Neural crest cell (in vitro differentiated cells): ENCODE measurements at places on chromosomes 6 and 20. TPM values are rescaled to one million over a fixed set of nuclear protein-coding genes. Genes with fewer than 3 reads are reported as not detected.

- DNase-seq: no peak
Measured at GRCh38 chr6:158086054-158086503, 82.0 kb downstream of the SERAC1 start.

DNA sequence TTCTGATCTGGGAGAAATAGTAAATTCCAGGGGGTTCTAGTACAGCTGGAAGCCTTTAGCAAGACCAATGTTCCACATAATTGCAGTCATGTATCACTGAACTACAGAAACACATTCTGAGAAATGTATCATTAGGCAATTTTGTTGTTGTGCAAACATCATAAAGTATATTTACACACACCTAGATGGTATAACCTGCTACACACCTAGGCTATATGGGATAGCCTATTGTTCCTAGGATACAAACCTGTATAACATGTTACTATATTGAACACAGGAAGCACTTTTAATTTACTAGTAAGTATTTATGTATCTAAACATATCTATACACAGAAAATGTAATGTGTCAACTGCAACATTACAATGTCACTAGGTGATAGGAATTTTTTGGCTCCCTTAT lies 525.9 kb upstream of the NRSN1 start:
- no peak for DNase-seq

DNA sequence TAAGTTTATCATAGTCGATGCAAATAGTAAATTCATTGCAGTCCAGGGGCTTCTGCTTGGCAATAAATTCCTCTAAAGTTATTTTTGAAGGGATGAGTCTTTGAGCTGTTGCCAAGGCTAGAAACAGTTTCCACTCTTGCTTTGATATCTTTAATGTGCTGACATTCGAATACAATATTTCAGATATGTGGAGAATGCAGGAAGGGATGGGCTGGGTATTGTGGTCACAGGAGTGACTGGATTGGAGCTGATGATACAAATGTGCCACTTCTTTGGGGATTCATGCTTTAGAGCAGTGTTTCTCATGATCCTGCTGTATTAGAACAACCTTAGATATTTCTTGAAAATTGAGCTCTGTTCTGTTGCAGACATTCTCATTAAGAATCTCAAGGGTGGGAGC lies 139.0 kb downstream of the PRDM13 start:
- DNase-seq: no peak

DNA sequence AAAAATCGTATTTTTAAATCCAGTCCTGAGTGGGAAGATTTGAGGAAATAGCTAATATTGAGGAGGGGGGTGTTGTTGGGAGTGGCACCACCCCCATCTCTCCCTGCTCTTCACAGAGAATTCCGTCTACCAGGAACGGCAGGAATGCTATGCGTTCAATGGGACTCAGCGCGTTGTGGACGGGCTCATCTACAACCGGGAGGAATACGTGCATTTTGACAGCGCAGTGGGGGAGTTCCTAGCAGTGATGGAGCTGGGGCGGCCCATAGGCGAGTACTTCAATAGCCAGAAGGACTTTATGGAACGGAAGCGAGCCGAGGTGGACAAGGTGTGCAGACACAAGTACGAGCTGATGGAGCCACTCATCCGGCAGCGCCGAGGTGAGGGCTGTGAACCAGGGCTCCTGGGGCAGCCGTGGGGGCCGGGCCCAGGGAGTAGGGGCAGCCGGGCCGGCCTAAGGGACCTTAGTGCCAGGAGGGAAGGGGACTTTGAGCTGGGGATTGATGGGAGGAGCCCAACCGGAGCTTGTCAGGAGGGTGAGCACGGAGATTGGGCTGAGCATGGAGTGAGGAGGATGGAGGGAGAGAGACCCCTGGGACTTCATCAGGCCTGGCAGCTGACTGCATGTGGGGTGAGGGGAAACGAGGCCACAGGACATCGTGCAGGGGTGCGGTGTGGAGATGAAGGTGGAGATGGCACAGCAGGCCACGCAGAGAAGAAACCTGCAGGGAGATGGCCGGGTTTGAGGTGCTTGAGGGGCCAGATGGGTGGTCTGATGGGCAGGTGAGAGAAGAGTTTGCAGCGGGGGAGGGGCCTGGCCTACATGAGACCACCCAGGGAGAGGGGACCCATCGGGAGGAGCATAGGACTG lies 41.3 kb downstream of the HLA-DPB1 start:
- no peak for DNase-seq

- DNase-seq: no peak
Measured at GRCh38 chr20:17965042-17965697, 3.4 kb downstream of the SNX5 start.

- no peak for DNase-seq
Measured at GRCh38 chr6:45473121-45473993, 95.6 kb upstream of the SUPT3H start.

Gene SLC17A3
- not detected in 2 replicates for total RNA-seq

Gene SOX18
- total RNA-seq: not detected in 2 replicates

Gene DDAH2
- total RNA-seq: 186 and 194 TPM in 2 replicates

Gene MLN
- total RNA-seq: not detected in 2 replicates

Gene FHL5
- total RNA-seq: not detected in 2 replicates

DNA sequence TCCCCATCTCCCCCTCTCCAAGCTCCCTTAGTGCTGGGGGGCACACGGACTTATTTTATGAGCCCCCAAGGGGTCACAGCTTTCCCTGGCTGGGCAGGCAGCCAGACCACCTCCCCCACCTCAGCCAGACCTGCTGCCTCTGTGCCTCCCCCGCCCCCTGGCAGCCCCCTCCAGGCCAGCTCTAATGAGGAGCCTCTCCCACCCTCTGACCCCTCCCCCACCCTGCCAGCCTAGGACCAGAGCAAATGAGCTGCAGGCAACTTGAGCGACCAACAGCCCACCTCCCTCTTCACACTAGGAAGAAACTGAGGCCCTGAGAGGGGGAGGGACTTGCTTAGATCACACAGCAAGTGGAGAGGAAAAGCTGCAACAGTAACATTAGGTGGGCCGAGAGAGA lies 1.9 kb downstream of the GDF5 start:
- no peak for DNase-seq

Gene FRS3
- total RNA-seq: 6.8 and 7.1 TPM in 2 replicates

DNA sequence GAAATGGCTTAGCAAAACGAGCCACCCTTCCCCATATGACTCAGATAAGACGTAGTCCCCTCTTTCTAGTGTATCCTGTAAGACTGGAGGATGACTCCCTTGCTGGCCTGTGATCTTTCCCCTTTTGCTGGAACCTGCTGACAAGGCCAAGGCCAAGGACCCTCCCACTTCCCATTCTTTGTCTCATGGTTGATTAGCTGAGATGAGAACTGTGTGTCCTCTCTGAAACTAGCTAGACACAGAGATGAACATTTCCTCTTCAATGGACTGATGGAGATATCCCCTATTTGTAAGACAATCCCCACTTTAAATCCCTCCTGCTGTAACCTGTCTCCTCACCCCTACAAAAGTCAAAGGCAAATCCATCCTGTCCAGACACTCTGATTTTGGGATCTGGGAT lies 33.4 kb upstream of the SCRT2 start:
- no peak for DNase-seq

DNA sequence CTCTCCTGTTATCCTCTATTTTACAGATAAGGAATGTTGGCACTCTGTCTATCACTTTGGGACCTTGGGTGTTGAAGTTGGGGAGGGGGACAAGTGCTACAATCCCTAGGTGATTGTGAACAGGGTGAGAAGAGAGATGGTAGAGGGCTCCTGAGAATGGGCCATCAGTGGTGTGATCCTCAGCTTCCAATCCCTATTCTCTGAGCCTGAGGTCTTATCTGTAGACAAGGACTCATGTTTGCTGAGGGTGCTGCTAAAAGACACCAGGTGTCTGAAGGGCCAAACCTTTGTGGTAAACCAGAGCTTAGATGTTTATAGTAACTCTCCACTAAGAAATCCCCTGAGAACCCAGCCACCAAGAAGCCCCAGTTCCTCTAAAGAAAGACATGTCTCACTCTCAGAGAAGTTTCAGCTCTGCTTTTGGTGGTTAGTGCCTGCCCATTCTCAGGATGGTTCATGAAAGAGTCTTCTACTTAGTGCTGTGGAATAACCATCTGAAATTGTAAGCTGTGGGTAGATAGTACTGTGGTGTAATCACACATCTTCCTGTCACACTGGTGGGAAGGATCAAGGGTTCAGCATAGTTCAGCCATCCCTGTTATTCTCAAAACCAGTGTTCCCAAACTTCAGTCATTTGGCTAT lies 58.2 kb upstream of the IL20RA start:
- DNase-seq: no peak

- DNase-seq: no peak
Measured at GRCh38 chr6:1659816-1660215, 50.1 kb downstream of the FOXC1 start.

GRCh38 chr20:63494420-63495166 lies 4.3 kb downstream of the EEF1A2 start:
- no peak for DNase-seq

DNA sequence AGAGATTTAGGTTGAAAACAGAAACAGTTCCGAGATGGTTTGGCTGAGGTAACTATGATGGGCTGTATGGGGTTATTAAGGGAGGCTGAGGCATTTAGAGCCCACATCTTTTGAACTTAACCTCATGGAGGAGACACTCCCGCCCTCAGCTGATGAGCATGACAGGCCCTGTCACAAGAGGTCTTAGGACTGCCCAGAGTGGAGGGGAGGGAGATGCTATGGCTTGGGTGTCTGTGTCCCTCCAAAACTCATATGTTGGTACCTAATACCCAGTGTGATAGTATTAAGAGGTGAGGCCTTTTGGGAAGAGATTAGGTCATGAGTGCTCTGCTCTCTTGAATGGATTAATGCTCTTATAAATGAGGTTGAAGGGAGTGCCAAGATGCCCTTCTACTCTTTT lies 126.6 kb downstream of the CDC5L start:
- no peak for DNase-seq

DNA sequence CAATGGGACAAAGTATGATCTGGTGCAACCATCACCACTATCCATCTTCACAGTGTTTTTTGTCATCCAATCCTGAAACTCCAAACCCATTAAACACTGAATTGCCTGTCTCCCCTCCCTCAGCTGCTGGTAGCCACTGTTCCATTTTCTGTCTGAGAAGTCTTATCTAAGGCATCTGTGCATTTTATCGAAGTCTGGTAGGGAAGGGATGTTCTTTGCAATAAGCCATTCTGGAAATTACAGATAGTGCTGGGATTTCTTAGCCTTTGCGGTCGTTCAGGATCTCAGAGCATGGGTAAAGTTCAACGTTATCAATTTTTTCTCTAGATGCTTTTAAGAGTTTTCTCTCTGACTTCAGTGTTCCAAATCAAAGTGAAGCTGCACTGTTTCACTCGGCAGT lies 24.1 kb downstream of the KIF25 start:
- no peak for DNase-seq

DNA sequence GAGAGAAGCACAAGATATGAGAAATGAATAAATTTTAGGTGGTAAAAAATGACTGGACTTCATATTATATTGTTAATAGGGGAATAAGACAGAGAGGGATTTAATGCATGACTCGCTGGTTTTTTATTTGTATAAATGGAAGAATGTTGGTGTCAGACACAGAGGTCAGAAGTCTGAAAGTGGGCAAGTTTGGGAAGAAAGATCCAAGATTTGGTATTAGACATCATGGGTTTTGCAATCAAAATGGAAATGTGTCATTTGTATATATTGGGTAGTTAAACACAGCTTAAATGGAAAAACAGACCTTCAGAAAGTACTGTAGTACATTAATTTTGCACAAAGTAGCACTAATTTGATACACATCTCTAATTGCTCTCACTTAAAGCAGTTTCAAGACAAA lies 96.2 kb downstream of the EYA4 start:
- DNase-seq: no peak

Gene C6orf141
- total RNA-seq: 0.89 and 1.0 TPM in 2 replicates

GRCh38 chr6:170203212-170203611 lies 87.7 kb downstream of the DLL1 start:
- no peak for DNase-seq

GRCh38 chr6:4511641-4512020 lies 264.6 kb upstream of the CDYL start:
- DNase-seq: no peak

GRCh38 chr6:105178110-105178509 lies 1.7 kb downstream of the POPDC3 start:
- no peak for DNase-seq

Gene BFSP1
- total RNA-seq: 3.9 and 4.2 TPM in 2 replicates

DNA sequence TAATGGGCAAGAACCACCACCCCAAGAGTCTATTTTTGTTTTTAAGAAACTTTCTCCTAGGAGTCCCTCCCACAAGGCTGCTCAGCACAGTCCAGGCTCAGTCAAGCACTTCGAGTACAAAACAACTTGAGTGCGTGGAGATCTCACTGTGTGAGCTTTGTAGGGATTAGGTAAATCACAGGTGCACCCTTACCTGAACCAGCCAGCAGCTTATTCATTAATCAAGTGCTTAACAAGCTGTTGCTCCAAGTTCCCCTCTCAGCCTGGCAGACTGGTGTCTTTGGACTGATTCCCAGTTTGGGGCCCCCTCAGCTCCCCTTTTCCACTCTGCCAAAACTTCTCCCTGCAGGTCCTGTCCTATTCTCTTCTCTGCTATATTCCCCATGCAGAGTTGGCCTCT lies 133.1 kb downstream of the LY86 start:
- DNase-seq: no peak

DNA sequence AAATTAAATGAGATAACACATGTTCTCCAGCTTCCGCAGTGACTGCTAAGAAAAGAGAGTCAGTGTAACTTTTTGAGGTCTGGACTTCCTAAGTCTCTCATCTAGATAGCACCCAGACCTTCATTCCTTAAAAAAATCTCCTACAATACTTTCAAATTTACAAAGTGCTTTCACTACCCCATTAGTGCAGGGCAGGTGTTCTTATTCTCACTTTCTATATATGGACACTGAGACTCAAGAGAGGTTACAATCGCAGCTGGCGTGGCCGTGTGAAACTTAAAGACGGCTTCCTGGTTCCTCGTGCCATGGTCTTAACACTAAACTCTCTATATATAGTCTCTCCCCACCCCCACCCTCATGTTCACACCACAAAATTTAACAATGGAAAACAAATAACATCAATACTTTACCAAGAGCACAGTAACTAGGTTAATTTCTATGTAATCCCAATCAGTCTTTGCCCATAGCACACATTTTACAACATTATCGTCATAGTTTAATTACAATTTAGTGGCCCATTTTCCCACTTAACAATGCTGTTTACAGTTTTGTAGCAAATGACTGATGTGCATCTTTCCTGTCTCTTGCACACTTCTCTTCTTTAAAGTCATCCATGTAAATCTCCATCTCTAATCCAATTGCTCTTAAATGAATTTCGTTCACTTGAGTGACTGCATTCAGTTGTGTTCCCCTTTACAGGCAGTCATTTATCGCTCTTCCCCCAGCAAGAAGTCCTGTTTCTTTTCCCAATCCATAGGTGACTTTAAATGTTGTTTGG lies 78.8 kb upstream of the ARID1B start:
- DNase-seq: no peak

Gene EPB41L1
- 30.6 and 33.1 TPM in 2 replicates for total RNA-seq

DNA sequence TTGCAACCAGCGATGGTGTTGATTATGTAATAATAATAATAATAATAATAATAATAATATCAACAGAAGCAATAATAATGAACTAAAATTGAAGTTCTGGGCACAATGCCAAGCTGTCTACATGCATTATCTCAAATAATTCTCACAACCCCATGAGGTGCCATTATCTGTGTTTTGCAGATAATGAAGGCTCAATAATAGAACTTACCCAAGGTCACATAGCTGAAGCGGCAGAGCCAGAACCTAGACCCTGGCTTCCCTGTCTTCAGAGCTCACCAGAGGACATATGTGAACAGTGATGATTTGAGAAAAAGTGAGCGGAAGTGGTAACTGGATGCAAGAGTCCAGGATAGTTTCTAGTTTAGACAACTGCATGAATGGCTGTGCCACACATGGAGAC lies 91.0 kb downstream of the HIVEP1 start:
- DNase-seq: no peak

GRCh38 chr6:1494671-1495070 lies 105.3 kb downstream of the FOXF2 start:
- no peak for DNase-seq

Gene SLC4A11
- total RNA-seq: 0.55 and 0.89 TPM in 2 replicates
